ENCODE measurements at places on chromosomes 5 and 9.

GRCh38 chr9:36401897-36402480 lies 1.9 kb upstream of the RNF38 start:
- no peak for DNase-seq

DNA sequence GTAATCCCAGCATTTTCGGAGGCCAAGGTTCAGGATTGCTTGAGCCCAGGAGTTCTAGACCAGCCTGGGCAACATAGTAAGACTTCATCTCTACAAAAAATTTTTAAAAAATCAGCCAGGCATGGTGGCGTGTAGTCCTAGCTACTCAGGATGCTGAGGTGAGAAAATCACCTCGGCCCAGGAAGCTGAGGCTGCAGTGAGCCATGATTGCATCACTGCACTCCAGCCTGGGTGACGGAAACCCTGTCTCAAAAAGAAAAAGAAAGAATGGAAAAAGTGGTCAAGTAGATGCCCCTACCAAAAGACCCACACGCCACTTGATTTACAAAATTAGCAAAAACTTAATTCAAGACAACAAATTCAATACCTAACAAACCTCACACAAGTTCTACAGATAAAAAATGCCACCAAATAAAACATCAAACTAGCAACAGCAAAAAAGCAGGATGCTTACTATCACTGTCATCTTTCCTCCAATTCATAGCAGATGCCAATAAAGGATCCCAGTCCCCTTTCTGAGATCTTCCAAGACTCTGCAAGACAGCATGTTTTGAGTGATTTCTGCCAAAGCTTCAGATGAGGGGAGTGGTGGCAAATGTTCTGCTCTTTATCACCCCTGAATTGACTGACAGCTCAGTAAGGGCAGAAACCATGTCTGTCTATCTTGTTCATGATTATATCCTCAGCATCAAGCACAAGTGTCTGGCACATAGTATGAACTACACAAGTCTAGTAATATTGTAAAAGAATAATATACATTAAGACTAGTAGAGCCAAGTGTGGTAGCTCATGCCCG lies 34.2 kb upstream of the TESK1 start:
- no peak for DNase-seq

- no peak for DNase-seq
Observed at GRCh38 chr5:143128412-143129071, 274.9 kb downstream of the NR3C1 start.

DNA sequence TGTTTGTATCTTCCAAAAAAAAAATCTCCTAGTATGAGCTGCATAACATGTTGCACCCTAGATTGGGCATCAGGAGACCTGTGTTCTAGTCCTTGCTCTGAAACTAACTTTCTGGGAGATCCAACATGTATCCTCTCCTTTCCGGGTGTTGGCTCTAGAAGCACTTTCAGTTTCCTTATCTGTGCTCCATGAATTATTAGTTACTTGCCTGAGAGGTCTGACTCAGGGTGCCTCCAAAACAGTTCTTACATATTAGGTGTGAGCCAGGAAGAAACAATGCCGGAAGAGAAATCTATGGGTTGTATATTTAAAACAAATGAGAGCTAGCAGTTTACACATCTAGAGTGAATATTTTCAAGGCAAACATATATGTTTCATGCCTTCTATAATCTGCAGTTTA lies 36.7 kb upstream of the SLC36A2 start:
- DNase-seq, result no peak

- DNase-seq, result no peak
Observed at GRCh38 chr5:96834016-96834415, 26.3 kb upstream of the ERAP1 start.

DNA sequence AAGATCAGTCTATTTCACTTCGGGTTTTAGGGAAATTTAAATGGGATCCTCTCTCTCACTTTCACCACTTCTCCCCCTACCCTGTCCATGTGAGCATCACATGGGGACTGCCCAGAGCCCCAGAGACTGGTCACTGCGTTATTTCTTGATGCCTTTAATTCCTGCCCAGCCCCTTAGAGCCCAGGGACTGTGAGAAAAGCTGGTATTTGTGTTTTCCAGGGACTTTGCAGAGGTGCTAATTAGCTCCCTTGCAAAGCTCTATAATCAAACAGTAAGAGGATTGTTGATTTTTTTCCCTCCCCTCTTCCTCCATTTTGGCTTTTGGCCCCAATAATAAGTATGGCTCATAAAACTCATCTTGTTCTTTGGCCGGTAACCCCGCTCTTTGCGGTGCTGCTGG lies 35.6 kb downstream of the NTRK2 start:
- no peak for DNase-seq

- no peak for DNase-seq
Observed at GRCh38 chr9:123069010-123069481, 35.6 kb downstream of the GPR21 start.

DNA sequence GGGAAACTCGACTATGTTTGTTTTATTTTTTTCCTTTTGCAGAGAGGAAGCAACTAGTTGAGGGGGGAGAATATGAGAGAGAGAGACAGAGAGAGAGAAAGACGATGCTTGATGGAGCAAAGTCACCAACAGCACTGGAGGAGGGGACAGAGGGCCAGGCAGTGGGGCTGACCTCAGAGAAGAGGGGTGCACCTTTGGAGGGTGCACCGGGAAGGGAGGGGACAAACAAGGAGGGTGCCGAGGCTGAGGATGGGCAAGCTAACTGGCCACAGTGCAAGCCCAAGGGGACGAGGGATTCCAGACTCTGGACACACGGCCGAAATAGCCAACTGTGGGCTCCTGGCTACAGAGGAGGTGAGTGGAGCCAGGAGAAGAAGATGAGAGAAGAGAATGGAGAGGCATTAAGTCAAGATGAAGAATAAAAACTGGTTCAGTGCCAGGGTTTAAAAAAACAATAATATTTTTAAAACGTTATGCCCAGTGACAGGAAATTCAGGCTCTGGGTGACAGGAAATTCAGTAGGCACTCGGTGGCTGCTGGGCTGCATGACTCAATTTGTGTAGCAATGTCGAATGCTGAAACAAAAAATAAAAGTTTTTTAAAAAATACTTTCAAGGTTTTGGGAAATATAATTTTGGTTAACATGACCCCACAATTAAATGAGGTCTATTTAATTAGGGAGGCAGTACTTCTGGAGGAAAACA lies 13.3 kb upstream of the GLRX start:
- no peak for DNase-seq

DNA sequence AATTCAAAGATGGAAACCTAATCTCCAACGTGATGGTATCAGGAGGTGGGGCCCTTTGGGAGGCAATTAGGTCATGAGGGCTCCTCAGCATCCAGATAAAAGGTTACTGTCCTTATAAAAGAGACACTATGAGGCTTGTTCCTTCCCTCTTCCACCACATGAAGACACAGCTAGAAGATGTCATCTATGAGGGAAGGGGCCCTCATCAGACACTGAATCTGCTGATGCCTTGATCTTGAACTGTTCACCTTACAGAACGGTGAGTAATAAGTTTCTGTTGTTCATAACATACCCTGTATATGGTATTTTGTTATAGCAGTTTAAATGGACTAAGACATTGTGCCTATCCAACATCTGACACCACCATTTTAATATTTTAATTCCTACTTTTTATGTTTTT lies 19.7 kb upstream of the CCNH start:
- DNase-seq, result no peak

DNA sequence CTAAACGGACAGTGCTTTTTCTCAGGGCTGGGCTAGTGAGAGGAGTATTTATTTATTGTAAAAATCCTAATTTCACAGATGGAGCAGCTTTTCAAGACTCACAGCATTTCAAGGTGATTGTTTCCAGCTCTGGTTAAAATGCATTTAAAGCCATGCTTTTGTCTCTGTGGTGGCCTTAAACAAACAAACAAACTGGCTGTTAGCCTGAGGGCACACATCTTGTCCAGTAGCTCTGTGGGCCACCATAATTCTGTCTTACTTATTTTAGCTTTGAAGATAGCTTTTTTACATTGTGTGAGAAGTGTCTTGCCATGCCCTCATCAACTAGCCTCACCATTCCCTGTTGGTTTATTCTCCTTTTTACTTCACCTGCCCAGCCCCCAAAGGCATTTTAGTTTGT lies 218.2 kb downstream of the PSAT1 start:
- no peak for DNase-seq
